ENCODE measurements at places on chromosomes 2 and 18.

DNA sequence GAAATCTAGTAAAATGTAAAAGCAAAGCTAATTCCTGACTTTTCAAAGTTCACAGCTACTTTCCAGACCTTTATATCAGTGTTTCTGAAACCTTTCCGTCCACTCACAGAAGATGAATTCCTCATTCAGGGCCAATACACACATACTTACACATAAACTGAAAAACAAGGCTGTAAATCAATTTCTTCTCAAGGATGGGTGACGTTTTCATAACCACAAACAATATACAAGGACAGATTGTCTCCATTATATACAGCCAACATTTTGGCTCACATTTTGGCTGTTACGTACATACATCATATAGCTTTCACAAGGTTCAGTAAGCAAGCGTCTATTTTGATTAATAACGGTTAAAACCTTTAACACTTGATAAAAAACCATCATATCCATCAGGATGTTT, 1.4 kb downstream of the RPRD1A start:
- no peak for DNase-seq

DNA sequence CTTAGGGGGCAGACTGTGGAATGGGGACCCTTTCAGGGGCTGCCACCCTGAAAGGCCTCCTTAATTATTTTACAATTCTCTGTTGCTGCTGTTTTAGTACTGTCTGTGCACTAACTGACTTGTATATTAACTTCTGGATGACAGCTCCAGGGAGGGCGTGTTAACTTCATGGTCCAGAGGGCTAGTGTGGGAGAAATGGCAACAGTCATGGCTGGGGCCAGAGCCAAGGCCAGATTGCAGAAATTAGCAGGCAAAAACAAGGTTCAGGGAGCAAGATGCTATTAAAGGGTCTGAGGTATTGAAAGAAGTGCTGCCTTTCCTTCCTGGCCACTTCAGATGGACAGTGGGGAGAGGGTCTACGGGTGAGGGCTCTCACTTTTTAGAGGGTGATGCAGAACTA, 9.1 kb downstream of the WIPF1 start:
- no peak for DNase-seq

- peak; percentile 72 for DNase-seq
Observed at GRCh38 chr18:62717169-62717924, 2.0 kb downstream of the PHLPP1 start.

- no peak for DNase-seq
Observed at GRCh38 chr2:174863183-174863582, 98.9 kb upstream of the CHRNA1 start.

DNA sequence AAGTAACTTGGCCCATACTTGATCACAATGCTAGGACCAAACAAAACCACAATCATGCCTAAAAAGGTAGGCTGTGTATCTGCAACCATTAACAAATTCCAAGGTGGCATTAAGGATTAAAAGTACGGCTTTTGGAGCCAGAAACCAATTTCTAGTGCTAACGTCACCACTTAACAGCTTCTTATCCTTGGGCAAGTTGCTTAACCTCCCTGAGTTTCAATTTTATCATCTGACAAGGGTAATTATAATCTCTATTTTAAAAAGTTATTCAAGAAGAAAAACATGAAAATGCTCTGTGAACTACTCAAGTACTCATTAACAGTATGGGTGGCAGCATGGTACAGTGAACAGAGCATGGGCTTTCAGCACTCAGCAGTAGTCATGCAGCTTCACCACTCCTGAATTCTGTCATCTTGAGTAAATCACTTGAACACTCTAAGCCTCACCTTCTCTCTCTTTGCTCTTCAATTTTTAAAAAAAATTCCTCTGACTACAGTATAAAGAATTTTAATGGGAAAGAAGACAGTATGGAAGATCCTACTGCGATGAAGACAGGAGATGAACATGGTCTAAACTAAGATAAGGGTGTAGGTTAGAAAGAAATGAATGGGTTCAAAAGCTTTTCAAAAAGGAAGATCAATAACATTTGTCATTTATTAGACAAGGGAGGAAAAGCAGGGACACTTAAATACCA, 69.2 kb downstream of the SS18 start:
- no peak for DNase-seq

DNA sequence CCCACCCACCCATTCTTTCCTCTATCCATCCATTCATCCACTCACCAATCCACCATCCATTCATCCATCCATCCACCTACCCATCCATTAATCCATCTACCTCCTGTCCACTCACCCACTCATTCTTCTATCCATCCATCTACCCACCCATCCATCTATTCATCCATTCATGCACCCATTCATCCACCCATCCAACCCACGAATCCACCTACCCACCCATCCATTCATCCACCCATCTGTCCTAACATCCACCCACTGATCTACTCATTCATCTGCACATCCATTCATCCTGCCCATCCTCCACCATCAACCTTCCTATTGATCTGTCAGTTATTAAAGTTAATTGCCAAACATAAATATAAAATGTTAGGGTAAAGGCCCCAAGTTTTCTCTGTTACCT, 25.6 kb downstream of the LDLRAD4 start:
- no peak for DNase-seq

GRCh38 chr2:98155291-98155690, 68.3 kb downstream of the VWA3B start:
- no peak for DNase-seq

DNA sequence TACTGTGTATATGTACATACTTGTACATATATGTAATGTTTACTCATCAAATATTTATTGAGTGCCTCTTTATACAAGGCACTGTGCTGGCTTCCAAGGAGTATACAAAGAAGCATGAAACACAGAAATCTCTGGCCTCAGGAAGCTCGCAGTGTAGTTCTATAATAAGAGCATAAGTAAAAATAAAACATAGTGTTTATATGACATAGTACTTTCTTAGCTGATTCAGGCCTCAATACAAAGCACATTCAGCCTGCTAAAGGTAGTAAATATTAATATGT, 13.9 kb downstream of the STAMBP start:
- no peak for DNase-seq

DNA sequence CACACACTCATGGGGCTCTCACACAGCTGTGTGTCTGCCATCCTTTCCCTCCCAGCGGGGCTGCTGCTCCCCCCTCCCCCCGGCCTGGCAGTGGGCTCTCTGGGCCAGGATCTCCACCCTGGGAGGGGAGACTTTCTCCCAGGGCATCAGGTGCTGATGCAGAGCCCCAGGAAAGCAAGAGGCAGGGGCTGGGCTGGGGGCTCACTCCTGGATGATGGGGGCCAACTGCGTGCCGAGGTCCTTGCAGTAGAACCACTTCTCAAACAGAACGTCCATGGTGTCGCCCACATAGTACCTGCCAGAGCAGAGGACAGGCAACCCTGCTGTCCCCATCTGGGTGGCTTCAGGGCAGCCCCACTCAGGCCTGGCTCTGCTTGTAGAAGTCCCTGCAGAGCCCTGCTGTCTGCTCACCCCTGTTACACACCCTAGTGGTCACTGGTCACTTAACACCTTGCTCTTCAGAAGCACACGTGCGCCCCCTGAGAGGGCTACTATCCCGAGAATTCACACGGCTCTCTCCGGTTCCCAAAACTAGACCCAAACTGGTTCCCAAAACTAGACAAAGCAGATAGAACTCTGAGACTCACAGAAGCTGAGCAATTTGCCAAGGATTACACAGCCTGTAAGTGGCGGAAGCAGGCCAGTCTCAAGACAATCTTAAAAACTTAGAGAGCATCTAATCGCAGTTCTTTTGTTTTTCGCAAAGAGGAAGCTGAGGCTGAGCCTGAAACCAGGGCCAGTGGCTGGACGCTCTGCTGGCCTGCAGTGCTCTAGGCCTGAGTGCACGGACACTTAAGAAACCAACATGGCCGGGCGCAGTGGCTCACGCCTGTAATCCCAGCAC, 6.6 kb upstream of the OXER1 start:
- DNase-seq: peak; percentile 44

DNA sequence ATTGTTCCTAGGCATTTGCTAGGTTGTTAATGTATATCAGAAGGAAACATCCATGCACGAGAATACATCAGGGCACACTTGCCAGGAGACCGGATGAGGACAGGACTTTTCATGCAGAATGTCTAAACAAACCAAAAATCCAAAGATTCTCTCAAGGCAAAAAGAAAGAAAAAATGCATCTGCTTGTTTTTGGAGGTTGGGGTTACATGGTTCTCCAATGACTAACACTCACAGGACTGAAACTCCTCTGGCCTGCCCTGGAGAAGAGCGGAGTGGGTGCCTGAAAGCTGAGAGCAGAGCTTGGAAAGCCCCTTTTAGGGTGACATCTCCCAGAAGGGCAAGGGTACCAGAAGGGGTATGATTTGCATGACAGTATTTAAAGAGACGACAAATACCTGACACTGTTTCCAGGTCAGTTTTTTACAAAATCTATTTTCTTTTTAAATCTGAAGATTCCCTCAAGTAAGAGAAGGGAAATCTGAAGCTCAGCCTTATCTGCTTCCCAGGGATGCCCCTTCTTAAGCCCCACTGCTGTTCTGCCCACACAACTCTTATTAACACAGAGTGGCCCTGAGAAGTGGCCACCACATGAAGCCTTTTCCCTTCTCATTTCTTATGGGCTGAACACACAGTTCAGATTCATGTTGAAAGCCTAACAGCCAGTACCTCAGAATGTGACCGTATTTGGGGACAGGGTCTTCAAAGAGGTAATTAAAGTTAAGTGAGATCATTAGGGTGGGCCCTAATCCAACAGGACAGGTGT, 216.4 kb downstream of the STK39 start:
- no peak for DNase-seq

DNA sequence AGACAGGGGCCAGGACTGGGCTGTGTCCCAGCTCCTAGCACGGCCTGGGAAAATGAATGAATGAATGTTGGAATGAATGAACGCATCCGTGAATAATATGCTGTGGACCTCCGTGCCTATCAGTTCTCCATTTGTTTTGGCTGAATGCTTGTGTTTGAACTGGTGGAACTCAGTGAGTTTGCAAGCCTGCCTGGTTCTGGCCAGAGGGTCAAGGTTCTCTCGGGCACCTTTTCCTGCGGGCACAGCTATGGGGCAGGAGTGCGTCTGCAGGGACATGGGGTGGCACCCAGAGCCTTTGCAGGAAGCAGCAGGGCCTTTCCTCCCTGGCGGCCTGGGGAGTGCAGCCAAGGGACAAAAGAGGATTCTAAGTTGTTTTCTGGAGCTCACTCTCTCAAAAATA, 17.6 kb upstream of the PDIA6 start:
- no peak for DNase-seq
